GM13977 (cell line): ENCODE measurements at places on chromosomes 4 and X.

GRCh38 chr4:38781854-38782261 lies 932 bp downstream of the TLR10 start:
- DNase-seq: no peak

DNA sequence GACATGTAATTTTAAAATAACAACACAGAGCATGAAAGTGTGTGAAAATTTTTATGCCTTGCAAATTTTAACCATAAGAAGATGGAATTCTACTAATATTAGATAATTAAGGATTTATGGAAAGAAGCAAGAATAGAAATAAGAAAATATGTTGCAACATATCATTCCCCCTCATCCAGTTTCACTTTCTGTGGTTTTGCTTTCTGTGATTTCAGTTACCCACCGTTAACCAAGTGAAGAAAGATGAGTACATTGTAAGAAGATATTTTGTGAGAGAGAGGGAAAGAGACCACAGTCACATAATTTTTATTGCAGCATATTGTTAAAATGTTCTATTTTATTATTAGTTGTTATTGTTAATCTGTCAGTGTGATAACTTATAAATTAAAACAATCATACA lies 77.9 kb downstream of the ADAM29 start:
- DNase-seq: no peak

DNA sequence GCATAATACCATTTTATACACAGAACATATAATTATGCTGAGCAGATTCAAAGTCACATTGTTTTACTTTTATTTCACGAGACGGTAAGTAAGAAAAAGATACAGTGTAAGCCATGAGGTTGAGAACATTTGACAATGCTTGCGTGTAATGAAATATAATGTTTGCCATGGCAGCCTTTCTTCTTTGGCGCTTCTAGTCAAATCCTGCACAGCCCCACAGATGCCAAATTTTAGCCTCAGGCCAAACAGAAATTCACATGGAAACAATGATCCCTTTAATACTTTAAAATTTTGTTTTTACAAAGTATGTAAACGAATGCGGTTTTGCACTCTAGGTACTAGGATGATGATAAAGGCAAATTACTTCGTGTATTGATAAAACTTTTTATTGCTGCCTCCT lies 502.7 kb upstream of the SMIM31 start:
- DNase-seq: no peak

DNA sequence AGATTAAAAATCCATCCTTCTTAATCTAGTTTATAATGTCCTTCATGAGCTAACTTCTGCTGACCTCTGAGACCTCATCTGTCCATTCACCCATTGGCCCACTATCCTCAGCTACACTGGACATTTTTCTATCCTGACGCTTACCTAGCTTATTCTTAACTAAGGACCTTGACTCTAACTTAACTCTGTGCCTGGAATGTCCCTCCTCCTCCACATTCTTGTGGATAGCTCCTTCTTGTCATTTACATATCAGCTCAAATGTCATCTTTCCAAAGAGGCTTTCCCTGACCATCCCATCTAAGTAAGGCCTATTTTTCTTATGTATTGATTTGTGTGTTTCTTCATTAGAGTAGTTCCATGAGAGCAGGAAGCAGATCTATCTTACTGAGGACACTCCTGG lies 54.7 kb downstream of the ATXN3L start:
- no peak for DNase-seq

DNA sequence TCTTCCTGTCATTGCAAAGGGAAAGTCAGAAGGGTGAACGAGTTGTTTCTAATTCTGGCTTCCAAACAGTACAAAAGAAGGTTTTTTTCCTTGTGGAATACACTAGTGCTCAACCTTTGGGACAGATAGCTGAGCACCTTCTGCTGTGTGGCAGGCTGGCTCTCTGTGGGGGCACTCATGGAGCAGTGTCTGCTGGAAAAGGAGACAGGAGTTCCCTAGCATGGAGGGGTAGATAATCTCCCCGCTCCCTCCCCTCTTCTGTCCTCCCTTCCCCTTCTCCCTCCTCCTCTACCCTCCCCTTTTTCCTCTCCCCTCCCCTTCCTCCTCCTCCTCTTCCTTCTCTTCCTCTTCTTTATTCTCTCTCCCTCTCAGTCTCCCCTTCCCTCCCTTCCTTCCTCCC lies 62.4 kb upstream of the MTM1 start:
- DNase-seq: no peak

DNA sequence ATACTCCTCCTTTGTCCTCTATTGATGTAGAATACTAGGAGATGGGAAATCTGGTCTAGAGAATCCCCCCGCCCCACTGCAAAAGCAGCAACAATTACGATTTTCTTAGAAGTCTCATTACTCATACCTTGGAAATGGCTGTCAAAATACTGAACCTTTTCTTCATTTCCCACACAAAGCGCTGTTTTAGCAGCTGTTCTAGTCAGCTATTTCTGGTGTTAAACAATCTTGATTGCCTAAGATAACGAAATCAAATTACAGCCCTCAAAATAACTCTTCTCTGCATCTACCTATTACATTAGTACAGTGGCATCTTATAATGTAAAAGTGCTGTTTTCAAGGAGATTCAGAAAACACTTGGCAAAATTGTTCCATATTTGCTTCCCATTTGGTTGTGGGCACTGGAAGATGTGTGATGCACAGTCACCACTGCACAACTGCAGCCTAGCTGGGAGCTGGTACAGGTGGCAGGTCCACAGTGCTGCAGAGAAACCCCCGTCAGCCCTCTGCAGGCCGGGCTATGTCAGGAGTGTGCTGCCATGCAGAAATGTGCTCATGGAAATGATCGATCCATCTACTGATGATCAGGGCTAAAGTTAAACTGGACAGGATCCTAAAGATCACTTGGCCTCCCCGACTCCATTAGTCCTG lies 50.4 kb downstream of the TBC1D9 start:
- DNase-seq: no peak

GRCh38 chrX:74534569-74535038 lies 79.8 kb downstream of the RLIM start:
- DNase-seq: peak; percentile 42

DNA sequence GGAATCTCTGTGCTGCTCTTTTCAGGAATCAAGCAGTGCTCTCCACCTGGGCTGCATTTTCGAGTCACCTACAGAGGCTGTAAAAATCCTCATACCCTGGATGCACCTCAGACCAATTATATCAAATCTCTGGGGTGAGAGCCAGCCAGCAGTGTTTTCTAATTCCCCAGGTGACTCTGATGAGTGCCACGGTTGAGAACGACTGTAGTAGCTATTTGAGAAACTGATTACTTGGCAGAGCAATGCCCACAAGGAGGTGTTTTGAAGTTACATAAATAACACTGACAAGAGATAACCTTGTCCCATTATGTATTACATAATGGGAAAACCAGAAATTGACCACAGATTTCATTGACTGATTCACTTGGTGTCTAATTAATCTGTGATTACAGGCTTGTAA lies 46.8 kb downstream of the CLCN4 start:
- DNase-seq: no peak

DNA sequence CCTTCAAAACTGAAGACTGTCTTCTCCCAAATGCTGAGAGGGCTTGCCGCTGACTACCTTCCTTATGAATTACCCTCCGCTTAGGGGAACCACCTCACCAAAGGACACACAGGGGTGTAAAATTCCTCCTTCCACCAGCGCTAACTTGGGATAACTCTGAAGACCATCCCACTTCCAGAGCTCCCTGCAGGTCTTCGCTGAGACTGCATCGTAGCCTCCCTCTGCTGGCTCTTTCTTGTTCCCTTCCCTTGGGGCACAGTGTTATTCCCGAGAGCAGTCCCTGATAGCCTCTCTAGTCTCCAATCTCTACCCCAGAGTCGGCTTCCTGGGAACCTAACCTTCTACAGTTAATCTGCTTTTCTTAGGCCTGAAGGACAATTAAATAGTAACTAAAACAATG lies 725.5 kb upstream of the ATOH1 start:
- no peak for DNase-seq

- no peak for DNase-seq
Observed at GRCh38 chr4:21454201-21454600, 494.4 kb downstream of the KCNIP4 start.

DNA sequence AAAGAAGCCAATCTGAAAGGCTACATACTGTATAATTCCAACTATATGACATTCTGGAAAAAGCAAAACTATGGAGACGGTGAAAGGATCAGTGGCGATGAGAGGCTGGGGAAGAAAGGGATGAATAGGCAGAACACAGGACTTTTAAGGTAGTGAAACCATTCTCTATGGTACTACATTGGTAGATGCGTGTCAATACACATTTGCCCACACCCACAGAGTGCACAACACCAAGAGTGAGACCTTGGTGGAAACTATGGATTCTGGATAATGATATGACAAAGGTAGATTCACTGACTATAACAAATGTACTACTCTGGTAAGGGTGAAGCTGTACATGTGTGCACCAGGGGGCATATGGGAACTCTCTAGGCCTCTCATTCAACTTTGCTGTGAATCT lies 134.5 kb downstream of the FBXW7 start:
- DNase-seq: no peak

DNA sequence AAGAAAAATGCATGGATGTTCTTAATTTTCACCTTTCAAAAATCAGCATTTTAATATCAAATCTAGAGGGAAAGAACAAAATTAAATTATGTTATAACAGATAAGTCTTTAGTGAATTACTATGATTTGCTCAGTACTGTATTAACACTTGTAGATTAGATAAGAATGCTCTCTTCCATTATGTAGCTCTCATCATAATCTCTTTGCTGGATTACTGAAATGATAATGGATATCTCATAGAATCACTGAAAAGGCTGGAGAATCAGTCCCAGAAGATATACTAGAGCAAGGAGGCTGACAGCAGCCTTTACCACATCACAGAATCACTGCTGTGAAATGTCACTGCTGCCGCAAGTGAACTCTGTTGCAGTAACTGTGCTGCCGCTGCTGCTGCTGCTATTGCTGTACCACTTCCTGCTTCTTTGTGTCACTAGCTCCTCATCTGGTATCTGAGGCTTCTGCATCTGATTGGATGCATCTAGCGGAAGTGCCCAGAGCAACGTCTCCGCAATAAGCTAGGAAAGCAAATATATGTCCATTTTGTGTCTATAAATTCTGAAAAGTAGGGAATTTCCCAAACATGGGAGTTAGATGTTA lies 738.2 kb downstream of the ADGRL3 start:
- DNase-seq: no peak

- no peak for DNase-seq
Observed at GRCh38 chr4:152613841-152614721, 65.7 kb downstream of the TMEM154 start.

DNA sequence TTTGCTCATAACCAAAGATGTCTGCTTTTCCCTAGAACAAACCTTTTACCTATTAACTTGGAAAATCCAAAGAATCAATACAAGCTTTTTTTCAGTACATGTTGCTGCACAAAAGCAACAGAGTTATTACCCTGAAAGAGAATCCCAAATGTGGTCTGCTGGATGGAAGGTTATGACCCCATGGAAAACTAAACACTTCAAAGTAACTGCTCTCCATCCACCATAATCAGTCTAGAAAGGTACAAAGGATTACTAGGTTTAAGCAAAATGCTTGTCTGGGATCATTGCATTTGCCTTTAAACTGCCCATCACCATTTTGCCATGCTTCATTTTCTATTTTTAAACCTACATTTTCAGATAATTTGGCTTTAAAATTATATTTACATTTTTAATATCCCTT lies 11.7 kb downstream of the MMRN1 start:
- no peak for DNase-seq

DNA sequence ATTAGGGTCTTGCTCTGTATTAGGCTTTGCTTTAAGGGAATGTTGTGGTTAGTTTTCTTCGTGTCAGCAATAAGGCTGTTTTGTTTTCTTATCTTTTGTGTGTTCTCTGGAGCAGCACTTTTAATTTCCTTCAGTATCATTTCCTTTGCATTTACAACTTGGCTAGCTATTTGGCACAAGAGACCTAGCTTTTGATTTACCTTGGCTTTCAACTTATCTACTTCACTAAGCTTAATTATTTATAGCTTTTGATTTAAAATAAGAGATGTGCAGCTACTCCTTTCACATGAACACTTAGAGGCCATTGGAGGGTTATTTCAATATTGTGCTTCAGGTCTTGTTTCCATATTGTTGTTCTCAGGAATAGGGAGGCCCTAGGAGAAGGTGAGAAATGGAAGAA lies 68.2 kb downstream of the FAT4 start:
- no peak for DNase-seq

- DNase-seq: no peak
Observed at GRCh38 chrX:102029026-102029425, 96.5 kb upstream of the TCEAL2 start.

DNA sequence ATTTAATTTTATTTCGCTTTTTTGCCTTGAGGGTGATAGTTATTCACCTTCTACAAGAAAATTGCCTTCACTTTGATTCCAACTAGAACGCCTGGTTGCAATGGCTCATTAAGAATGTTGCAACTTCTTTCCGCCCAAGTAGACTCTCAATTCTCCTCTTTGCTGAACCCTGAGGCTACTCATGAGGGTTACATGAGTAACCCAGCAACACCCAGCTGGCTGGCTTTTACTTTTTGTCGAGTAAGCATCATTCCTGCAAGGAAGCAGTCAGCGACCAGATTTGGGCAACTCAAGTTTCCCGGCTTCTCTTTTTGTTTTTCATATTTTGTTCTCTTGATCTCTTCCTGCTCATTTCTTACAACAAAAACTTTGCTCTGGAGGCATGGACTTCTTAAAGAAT lies 495.4 kb downstream of the PACRGL start:
- DNase-seq: no peak

DNA sequence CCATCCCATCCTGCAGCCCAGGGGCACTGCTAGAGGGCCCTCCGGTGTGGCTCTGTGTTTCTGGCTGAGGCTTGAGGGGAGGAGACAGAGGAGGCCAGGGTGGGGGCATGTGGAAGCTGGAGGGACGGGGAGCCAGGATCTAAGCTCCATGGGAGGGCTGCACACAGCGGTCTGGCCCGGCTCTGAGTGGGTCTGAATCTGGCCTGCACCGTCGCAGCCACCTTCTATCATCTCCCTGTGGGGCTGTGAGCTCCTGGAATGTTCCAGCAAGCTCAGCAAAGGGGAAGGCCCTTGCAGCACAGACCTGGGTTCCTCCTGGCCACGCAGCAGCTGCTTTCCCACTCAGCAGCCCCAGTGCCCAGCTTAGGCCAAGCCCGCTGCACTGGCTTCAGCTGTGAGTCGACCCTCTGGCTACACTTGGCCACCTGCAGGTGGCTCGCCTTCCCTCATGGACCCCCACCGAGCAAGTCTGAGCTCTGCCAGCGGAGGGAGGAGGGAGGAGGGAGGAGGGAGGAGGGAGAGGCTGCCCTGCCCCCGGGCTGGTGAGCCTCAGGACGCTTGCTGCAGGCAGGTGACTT lies 5.3 kb downstream of the NKX1-1 start:
- peak; percentile 38 for DNase-seq

GRCh38 chrX:105167233-105167632 lies 53.3 kb downstream of the TEX13A start:
- DNase-seq: no peak

GRCh38 chrX:13085526-13085925 lies 41.1 kb upstream of the FAM9C start:
- DNase-seq: no peak

DNA sequence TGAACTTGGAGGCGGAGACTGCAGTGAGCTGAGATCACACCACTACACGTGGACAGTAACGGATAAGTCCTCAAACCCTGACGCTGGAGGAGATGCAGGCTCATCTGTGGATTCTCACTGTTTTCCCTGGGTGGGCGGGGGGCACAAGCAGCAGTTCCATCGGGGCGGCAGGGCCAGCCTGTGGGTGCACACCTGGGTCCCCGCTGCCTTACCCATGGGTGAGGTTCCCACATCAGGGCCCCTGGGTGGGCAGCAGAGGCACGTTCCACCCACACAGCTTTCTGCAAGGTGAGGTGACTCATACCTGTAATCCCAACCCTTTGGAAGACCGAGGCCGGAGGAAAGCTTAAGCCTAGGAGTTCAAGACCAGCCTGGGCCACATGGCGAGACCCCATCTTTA lies 56.6 kb upstream of the MXD4 start:
- no peak for DNase-seq
